Globus pallidus (tissue), 1 donor: ENCODE measurements at places on chromosomes 11 and 22.
A peak's percentile ranks its signal among the peaks of the same experiment; 100 is the strongest.

DNA sequence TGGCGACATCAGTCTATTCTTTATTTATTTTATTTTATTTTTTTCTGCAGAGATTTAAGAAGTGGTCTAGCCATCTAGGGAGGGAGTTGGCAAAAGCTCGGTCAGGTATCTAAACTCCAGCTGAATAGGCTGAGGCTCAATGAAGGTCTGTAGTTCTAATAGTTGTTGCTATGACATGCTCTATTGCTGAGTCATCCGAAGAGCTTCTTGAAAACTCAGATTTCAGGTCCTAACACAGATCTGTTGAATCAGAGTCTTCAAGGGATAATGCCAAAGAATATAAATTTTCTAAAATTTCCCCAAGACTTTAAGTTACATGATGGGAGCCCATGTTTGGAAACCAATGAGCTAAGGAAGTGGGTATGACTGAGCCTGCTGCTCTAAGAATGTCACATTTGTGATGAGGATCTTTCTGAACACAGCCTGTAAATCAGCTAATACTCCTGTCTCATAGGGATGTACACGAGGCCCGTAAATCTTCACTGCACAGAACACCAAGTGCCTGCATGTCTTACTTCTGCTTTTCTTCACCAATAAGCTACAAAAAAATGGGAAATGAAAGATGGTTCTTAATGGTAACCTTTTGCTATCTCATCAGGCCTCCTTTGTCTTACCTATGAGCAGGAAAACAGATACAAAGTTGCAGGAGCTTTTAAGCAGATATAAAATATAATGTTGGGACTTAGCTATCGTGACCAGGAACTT is 901.4 kb upstream of the API5 start:
- no peak for DNase-seq

- no peak for DNase-seq
Measured at GRCh38 chr11:46801694-46802470, 44.2 kb downstream of the CKAP5 start.

- DNase-seq = no peak
Measured at GRCh38 chr11:21768388-21768787, 424.5 kb upstream of the ANO5 start.

DNA sequence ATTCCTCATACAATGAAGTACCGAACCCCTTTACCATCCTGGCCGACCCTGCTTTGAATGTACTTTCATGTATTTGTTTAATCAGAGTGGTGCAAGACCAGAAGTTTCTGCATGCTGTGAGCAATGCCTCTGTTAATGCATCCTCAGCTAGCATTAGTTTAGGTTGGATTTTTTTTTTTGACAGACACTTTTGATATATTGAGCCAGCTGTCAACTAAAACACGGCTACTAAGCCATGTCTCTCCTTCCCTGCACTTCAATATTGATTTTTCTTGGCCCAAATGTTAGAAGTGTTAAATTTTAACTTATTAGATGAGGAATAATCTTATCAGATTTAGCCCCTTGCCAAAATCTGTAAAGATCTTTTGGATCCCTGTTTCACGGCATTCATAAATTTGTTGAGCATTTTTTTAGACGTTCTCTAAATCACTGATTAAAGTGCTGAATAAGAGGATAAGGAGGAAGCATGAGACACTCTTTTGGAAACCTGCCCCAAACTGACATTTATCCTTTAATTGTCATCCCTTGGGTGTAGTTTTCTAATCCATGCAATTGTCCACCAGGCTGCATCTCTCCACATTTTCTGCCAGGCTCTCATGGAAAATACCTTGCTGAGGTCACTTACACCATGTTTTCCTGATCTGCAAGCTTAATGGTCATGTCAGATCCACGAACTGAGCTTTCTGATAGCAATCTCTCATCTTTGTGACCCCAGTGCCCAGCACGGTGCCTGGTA is 130.7 kb downstream of the FEZ1 start:
- DNase-seq = no peak

GRCh38 chr11:128181984-128182383 is 405.4 kb downstream of the ETS1 start:
- no peak for DNase-seq

DNA sequence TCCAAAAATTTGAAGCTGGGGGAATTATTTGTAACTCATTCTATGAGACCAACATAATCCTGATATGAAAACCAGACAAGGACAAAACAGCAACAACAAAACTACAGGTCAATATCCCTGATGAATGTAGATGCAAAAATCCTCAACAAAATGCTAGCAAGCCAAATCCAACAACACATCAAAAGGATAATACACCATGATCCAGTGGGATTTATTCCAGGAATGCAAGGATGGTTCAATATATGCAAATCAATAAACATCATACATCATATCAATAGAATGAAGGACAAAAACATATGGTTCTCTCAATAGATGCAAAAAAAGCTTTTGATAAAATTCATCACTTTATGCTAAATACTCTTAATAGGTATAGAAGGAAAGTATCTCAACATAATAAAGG is 19.4 kb upstream of the USP2 start:
- no peak for DNase-seq

DNA sequence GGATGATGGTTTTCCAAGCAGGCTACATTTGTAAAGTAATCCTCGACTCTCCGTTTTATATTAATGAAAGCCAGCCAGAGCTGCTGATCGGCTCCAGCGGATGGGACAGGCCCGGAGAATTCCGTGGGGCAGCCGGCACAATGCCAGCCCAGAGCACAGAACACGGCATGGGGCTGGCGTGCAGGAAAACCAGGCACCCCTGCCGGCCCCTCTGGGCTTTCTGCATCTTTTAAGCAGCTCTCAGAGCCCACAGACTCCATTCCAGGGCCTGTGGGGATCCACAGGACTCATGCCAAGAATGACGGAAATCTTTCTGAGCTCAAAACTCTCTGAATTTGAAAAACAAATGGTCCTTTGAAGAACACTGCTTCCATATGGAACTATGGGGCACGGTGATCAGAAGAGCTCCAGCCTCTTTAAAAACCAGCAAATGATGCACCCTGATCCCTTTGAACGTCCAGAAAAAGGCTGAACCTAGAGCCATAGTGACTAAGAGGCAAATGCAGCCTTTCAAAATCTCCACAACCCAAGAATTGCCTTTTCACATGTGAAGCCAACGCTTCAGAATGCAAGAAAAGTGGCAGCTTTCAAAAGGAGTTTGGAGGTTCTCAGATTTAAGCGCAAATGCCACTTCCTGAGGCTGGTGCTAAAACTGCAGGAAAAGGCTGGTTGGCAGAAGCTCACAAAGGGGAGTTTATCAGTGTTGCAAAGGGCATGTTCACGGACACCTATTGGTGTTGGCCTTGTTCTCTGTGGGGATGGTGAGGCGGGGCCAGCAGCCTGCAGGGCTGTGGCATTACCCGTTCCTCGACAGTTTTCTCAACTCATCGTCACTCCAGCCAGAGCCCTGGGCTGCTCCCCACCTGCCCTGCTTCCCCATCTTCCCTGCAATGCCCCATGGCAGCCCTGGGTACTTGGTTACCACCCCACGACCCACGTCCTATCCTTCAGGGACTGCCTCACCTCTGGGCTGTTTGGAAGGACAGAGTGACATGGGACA is 212.5 kb downstream of the CTTN start:
- DNase-seq = peak; percentile 8

DNA sequence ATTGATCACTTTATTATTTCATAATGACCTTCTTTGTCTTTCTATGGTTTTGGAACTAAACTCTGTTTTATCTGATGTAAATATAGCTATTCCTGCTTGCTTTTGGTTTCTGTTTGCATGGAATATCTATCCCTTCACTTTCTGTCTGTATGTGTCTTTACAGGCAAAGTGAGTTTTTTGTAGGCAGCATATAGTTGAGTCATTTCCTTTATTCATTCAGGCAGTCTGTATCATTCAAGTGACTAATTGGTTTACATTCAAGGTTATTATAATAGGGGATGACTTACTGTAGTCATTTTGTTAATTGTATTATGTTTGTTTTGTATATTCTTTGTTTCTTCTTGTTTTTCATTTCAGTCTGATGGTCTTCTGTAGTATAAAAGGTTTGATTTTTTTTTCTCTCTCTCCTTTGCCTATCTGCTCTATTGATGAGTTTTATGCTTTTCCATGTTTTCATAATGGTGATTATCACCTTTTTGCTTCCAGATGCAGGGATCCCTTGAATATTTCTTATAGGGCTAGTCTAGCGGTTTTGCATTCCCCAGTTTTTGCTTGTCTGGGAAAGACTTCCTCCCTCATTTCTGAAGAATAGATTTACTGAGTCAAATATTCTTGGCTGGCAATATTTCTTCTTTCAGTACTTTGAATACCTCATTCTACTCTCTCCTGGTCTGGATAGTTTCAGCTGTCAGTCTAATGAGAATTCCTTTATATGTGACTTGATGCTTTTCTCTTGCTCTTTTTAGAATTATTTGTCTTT is 50.4 kb downstream of the GDPD4 start:
- no peak for DNase-seq

GRCh38 chr11:122981388-122982264 is at the start of gene BSX:
Gene BSX (minus strand): TSS chr11:122981834. CDS start chr11:122981671, 163 bp downstream.
- DNase-seq = peak; percentile 20

DNA sequence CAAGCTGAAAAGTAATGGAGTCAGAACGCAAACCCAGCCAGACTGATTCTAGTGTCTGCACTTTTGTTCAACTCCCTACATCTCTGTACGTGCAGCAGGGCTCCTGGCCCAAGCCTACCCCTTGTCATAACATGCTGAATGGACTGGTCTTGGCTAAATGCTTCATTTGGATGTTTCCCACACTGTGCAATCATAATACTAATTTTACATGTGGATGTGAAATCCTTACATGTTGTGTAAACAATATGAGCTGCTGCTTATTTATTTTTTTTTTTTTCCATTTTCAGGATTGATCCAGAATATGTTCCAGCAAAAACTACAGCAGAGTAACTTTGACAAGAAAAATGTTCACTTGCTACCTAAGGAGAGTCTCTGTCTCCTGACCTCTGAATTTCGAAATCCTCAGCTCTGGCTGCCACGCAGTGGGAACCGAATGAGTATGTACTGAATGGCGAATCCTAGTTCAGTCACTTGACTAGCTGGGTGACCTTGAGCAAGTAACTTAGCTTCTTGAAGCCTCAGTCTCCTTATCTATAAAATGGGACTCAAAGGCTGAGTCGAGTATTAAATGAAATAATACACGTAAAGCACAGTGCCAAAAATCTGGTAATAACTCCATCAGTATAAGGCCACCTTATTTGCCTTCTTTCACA is 133.4 kb downstream of the EHF start:
- no peak for DNase-seq
